Adrenal gland (tissue), 19 donors: ENCODE measurements at places on chromosomes 16 and 17. TPM values are rescaled to one million over a fixed set of nuclear protein-coding genes. Genes with fewer than 3 reads are reported as not detected.

Gene GRAP
- 7.0 TPM for total RNA-seq

GRCh38 chr17:27276653-27277156 is 17.2 kb upstream of the WSB1 start:
- no peak overlapping the region for H3K27ac ChIP-seq
- H3K4me3 ChIP-seq: no peak overlapping the region
- no peaks in the 10 kb centered on the region for H3K27me3 ChIP-seq

DNA sequence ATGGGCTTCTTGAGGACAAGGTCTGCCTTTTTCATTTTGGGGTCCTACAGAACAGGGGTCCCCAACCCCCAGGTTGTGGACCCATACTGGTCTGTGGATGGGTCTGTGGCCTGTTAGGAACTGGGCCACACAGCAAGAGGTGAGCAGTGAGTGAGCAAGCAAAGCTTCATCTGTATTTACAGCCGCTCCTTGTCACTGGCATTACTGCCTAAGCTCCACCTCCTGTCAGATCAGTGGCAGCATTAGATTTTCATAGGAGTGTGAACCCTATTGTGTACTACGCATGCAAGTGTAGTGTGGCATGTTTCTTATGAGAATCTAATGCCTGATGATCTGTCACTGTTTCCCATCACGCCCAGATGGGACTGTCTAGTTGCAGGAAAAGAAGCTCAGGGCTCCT is 33.9 kb downstream of the ERN1 start:
- no peak overlapping the region for H3K4me3 ChIP-seq
- H3K36me3 ChIP-seq: no peaks in the 10 kb centered on the region
- peaks cover 20% of the 10 kb centered on the region for H3K4me1 ChIP-seq
- H3K27me3 ChIP-seq: no peaks in the 10 kb centered on the region

Gene TP53TG3C
- total RNA-seq: not detected

Gene PLXDC1
- total RNA-seq: 5.0 TPM

Gene CHST6
- 6.6 TPM for total RNA-seq
